ENCODE measurements at places on chromosomes 4 and X.

GRCh38 chrX:65841263-65841662 lies 173.8 kb downstream of the MSN start:
- no peak for DNase-seq

- no peak for DNase-seq
Measured at GRCh38 chrX:5307416-5307815, 921.3 kb downstream of the NLGN4X start.

- no peak for DNase-seq
Measured at GRCh38 chrX:120857240-120857639, 18.4 kb downstream of the CT47B1 start.

GRCh38 chr4:17933126-17933525 lies 88.4 kb downstream of the LCORL start:
- DNase-seq: no peak

- DNase-seq: no peak
Measured at GRCh38 chr4:103054030-103054429, 22.5 kb downstream of the SLC9B2 start.

GRCh38 chr4:70901984-70902576 lies at the start of gene MOB1B:
Gene MOB1B (plus strand): TSS chr4:70902369. CDS start chr4:70902537, 168 bp downstream.
- peak; percentile 96 for DNase-seq

- peak; percentile 67 for DNase-seq
Measured at GRCh38 chr4:1693131-1693896, 9.2 kb upstream of the FAM53A start.

GRCh38 chrX:65668377-65669310 lies 1.2 kb downstream of the MSN start:
- no peak for DNase-seq

DNA sequence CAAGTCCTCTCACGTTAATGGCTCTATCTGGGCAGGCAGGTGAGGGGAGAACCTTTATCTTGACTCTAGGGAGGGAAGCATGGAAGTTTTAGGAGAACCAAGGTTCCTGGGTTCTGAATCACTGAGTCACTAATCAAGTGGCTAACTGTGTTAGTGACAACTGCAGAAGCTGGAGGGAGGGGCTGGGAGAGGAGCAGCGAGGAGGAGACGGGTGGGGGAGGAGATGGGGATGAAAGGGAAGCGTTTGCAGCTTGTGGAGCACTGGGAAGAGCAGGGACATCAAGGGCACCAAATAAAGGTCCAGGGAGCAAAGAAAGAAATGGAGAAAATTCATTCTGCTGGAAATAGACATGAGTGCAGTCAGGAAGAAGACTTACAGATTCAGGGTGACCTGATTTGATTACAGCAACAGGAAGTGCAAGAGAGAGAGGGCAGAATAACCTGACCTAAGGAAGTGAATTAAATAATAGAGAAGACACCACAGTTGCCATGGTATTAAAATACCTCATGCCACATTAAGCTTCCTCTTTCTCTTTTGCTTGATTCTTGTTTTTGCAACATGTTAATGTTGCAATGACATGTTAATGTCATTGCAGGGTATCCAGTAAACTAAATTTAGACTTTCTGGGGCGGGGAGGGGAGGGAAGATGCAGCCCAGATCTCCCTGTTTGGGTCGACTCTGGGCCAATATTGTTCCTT lies 4.5 kb upstream of the SETD7 start:
- peak; percentile 35 for DNase-seq

- DNase-seq: peak; percentile 56
Measured at GRCh38 chr4:84493092-84493850, 5.8 kb downstream of the NKX6-1 start.

- DNase-seq: no peak
Measured at GRCh38 chr4:39559626-39560025, 32.4 kb upstream of the UGDH start.

- DNase-seq: no peak
Measured at GRCh38 chr4:76023389-76023788, at the start of gene CXCL10. Gene CXCL10 (minus strand): TSS chr4:76023497. CDS start chr4:76023431, 66 bp downstream.

- DNase-seq: no peak
Measured at GRCh38 chrX:43974741-43975465, 1.7 kb upstream of the NDP start.

- DNase-seq: no peak
Measured at GRCh38 chrX:110853610-110854009, 58.0 kb upstream of the CHRDL1 start.

DNA sequence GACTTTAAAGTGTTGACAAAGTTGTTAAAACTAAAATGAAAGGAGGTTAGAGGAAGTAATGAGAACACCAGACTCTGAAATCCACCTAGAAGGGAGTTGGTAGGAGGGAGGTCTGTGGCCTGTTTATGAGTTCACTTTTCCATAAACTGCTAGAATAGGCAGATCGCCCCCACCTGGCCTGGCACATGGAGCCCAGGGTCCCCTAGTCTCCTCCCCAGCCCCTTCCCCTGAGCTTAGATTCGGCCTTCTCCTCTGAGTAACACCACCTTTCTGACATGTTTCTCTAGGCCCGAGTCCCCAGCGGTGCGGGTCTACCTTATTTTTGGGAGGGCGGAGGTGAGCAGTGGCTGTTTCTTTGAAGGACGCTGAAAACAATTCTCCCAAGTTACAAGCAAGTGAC lies 54.5 kb upstream of the FAT1 start:
- no peak for DNase-seq

- DNase-seq: peak; percentile 6
Measured at GRCh38 chr4:2251795-2252529, 9.9 kb downstream of the MXD4 start.

DNA sequence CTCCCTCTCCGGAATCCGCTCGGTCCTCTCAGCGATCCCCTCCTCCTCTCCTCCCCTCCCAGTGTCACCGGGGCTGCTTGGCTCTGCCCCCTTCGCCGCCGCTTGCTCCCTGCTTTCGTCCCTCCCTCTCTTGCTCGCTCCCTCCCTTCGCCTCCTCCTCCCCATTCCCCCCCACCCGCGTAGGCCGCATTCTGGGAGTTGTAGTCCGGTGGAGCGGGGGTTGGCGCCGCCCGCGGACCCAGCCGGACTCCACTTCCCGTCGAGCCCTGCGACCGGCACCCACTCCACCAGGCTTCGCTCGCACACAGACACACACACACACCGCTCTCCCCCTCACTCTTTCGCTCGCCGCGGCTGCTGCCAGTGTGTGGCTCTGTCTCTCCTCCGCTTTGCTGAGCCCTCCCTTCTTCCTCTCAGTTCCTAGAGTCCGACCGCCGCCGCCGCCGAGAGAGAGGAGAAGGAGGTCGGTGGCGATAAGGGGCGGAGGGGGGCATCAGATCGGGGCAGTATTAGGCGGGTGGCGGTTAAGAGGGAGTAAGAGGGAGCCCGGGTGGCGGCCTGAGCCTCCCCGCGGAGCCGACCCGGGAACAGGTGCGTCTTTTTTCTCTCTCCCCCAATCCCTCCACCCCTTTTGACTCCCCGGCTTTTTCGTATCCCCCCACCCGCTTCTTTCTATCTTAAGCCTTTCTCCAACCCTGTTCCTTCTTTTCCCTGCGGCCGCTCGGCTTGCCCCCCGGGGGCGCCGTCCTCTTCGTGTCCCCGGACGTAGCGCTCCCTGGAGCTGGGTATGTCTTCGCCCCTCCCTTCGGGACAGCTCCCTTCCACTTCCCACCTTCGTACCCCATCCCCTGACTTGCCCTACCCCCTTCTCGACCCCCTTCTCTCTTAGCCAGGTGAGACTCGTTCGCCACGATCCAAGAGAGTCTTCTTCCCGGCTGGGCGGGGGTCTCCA lies at the start of gene BCORL1:
Gene BCORL1 (plus strand): TSS at position 336 of the 952 bp plus-strand sequence. CDS start 22,597 bp downstream, outside the sequence.
- DNase-seq: peak; percentile 91

DNA sequence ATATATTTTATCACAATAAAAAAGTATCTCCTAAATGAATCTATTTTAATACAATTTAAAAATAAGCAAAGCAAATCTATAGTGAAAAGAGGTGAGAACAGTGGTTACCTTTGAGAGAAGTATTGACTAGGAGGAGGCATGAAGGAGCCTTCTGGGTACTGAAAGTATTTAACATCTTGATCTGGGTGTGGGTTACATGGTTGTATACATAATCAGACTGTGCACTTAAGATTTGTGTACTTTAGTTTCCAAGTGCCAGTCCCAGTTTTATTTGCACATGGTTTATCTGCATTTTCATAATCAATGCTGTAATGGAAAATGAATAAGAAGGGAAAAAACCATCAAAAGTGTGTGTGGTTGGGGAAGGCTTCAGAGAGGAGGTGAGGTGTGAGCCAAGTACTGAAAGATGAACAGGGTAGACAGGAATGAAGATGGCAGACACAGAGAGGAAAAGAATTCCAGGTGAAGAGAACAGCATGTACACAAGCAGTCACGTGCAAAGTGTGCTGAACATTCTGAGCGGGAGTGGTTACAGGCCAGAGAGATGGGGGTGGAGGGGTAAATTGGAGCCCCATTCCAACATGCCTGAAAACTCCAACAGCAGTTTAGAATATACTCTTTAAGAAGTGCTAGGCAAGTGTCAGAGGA lies 14.6 kb downstream of the MAP7D2 start:
- no peak for DNase-seq

DNA sequence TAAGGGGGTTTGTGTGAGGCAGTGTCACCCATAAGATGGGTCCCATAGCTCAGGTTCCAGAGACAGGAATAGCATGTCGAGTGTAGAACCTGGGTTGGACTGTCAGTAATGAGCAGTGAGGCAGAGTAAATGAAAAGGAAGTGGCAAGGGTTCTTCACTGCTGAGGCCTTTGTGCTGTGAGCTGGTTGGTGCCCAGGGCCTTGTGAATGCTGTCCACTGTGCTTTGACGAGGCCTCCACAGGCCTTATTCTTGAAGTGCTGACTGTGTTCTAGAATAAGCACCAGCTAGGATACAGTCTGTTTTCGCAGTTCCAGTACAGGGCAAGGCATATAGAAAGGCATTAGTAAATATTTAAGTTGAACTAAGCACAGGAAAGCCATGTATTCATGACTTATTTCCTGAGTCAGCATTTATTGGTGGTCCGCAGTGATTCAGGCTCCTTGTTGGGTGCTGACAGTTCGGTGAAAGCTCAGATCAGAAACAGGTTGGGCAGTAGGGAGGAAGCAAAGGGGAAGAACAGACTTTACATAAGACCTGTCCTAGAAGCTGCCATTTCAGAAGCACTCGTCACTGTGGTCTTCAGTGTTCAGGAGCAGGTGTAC lies 25.6 kb upstream of the TADA2B start:
- no peak for DNase-seq

- no peak for DNase-seq
Measured at GRCh38 chrX:136204571-136204970, 46.6 kb downstream of the MAP7D3 start.

GRCh38 chr4:105598787-105599186 lies 46.4 kb downstream of the ARHGEF38 start:
- no peak for DNase-seq

GRCh38 chrX:47030339-47030738 lies 47.9 kb upstream of the RGN start:
- DNase-seq: peak; percentile 17

GRCh38 chrX:139086246-139086645 lies 374.7 kb upstream of the FGF13 start:
- DNase-seq: no peak

DNA sequence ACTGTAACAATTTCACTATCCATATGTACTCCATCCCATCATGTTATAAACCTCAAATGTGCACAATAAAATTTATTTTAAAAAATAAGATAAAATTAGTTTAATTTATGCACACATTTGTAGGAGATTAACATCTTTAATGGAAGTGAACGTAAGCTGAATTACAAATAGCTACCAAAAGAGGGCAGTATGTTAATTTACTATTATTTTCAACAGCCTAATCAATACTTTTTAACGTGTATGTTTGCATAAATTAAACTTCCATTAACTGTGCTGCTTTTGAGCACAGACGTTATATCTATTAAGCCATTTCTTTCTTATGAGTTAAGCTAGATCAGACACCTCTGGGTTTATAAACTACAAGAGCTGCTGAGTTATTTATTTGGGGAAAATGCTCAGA lies 56.5 kb upstream of the PHKA2 start:
- DNase-seq: no peak

DNA sequence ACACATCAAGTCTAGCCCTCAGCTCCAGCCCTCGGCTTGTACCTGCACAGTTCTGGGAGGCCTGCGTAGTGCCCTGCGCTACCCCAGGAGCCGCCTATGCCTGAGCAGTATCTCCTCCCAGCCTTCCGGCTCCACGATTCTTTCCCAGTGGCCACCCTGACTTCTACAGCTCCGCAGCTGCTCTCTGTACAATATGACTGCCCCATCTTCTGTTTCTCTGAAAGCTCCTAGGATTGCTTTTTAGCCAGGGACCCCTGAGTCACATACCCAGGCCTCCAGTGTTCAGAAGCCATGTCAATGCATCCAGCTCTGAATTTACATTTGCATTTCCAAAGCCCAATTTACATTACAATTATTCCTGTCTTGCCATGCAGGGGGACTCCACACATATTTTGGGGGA lies 135.5 kb downstream of the PJA1 start:
- no peak for DNase-seq

- no peak for DNase-seq
Measured at GRCh38 chr4:150476776-150477175, 105.2 kb upstream of the MAB21L2 start.

DNA sequence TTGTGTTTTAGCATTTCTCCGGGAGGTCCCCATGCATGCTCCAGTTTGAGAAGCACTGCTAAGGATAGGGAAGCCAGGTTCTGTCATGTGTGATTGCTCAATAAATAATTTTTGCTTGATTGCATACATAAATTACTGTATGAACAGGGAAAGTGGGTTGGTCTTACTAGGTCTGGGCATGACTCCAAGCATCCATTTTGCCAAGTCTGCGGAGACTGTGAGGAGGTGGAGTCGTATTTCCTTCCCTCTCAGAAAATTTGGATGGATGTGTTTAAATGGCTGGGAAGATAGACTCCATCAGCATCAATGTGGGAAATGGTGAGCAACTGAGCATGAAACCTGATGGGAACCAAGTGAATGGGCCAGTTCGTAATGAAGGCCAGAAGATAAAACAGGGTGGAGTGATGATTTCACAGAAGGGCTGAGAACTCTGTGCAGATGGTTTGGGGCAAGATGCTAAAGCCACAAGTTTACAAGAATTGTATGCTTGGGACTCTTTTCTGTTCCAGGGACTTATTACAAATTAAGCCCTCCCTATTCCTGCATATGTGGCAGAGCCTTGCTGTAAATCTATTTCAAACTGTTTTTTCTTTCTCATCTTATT lies 84.1 kb downstream of the NHS start:
- DNase-seq: no peak

DNA sequence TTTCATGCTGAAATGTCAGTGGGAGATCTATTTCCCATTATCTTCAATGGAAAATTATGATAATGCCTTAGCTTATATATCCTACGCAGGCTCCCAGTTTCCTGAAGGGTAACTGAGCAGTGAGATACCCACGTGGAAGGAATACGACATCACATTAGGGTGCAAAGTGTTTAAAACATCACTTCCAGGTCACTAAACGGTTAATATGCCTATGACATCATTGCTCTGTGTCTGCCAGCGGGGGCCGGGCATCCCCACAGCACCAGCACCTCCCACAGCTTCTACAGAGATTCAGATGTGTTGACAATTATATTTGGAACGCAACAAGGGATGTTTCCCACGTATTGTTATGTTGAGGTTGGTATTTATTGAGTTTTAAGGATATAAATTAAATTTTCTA lies 27.1 kb downstream of the TMEM271 start:
- DNase-seq: no peak
